Activated gamma-delta T cell treated with anti-CD3 and anti-CD28 coated beads, Interleukin-2, amount 50 U/mL, for 16 hours (primary cell): ENCODE measurements at places on chromosomes 2 and 18.

DNA sequence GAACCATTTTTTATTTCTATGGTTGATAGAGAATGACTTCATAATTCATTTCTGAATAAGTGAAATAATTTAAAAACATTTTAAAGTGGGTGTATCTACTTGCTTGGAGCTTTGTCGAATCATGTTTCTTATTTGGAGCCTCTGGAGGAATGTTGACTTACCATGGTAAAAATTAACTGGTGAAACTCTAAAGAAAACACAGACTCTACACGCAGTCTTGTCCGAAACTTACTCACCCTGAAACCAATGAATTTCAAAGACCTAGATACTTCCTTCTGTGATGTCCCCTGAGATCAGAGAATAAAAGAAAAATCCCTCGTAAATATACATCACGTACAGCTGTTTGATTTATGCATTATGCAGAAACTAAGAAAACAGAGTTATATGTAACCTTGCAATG is 665.2 kb upstream of the NRXN1 start:
- DNase-seq: no peak

- DNase-seq: peak; percentile 1
Measured at GRCh38 chr2:55168221-55169154, 63.6 kb downstream of the CLHC1 start.

- no peak for DNase-seq
Measured at GRCh38 chr2:29742656-29743055, 178.7 kb downstream of the ALK start.

DNA sequence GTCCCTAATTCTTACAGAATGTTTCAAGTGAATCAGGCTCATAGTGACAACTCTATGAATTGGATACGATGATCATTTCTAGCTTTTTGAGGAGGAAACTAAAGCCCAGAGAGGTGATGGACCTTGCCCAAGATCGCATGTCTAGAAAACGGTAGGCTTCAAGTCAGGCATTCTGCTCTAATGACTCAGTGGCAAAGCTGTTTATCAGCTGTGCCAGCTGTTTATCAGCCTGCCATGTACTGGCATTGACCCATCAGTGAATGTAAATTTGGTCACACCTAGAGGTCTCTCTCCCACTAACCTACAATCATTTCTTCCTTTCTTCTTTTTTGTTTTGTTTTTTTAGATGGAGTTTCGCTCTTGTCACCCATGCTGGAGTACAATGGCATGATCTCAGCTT is 6.1 kb upstream of the DAW1 start:
- DNase-seq: no peak

GRCh38 chr2:70133491-70134322 is 46.4 kb downstream of the PCBP1 start:
- DNase-seq: peak; percentile 14

DNA sequence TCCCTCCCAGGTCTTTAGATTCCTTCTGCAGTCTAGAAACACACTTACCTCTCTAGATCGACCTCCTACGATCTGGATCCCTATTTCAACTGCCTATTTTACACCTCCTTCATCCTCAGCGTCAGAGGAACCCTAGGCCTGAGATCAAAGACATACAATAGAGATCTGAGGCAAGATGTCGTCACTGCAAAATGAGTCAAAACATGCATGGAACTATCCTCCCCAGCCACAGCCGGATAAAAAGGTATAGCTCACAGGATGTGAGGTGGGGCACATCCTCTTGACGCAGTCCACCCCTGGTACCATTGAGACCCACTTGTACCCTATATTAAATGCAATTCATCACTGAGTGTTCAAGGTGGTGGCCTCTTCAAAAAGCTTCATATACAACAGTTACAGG is 63.7 kb upstream of the DNAJC10 start:
- no peak for DNase-seq

GRCh38 chr2:73969356-73969755 is 15.4 kb upstream of the TET3 start:
- no peak for DNase-seq

DNA sequence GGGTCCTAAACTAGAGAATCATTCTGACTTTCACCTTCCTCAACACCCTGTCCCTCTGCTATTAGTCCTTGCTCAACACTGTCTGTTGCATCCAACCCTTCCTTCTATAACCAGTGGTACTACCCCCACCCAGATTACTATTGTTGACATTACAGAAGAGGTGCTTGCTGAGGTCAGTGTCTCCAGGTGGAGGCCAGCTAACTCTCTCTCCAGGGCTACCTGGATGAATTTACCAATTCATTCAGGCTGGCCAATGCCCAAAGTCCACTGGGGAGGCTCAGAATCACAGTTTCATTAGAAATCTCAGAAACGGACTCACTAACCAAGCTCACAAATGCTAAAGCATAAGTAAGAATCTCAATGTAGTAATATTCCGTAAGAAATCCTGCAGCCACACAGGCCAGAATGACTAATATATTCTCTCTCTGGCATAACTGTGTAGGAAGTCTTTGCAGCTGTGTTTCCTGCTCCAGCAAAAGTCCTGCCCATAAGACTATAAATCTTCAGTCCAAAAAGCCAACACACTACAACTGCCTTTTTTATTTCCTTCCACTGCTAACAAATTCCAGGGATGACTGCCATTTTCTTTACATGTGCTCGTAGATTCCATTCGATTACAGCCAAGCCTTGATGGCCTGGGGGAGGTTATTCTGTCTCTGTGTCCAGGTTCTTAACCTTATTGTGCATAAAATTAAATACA is 10.0 kb upstream of the TTR start:
- DNase-seq: no peak

DNA sequence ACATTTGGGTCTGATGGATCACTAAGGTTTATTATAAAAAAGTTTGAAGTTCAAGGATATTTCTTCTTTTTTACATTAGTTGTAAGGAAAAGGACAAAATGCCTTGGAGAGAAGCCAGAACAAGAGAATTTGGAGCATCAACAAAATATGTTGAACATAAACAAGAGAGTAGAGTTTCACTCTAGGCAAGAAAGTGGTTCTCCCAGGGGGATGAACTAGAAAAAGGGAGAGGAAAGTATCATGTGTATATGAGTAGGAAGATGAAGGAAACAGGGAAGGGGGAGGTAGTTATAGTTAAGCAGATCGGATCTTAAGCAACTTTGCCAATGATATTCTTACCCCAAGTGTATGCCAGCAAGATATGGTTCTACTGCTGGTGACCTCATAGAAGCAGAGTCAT is 63.8 kb upstream of the GALNT3 start:
- DNase-seq: no peak

DNA sequence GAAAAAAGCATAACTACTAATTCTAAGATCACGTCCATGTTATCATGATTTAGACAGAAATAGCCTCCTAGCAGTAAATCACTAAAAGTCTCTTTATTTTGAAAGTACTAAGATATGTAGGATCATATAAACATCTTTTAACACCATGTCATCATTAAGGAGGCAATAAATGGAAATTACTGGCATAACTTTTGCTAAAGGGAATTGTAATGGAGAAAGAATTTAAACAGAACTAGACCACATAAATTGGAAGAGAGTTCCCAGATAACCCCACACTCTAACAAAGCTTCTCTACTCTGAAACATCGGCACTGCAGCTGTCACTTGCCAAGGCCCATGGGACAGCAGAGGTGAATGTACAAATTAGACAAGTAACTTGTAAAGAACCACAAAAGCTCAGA is 29.5 kb downstream of the STK39 start:
- DNase-seq: no peak

- DNase-seq: no peak
Measured at GRCh38 chr2:196839574-196839973, 30.4 kb upstream of the C2orf66 start.

DNA sequence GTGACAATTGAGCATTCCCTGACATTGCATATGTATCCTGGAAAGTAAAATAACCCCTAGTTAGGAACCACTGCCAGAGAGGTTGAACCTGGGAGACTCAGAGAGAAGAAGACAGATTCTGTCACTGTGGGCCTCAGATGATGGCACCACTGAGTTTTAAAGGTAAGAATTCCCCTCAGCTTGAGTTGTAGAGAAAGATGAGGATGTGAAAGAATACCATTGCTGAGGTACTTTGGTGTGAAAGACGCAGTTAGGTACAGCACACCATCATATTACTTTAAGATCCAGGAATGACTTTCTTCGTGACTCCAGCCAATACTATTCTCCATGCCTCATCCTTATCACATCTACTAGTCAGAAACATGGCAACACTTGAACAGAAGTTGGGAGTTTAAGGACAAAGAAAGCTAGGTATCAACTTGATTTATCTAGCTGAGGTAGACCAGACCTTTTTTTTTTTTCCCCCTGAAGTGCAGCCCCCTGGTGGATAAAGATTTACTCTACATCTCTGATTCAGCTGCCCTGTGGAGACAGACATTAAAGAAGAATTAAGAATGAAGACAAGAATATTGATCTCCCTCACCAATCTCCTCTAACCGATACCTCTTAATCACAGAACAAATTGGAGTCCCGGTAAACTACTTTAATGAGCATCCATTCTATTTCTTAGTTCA is 630.5 kb upstream of the FANCL start:
- no peak for DNase-seq

DNA sequence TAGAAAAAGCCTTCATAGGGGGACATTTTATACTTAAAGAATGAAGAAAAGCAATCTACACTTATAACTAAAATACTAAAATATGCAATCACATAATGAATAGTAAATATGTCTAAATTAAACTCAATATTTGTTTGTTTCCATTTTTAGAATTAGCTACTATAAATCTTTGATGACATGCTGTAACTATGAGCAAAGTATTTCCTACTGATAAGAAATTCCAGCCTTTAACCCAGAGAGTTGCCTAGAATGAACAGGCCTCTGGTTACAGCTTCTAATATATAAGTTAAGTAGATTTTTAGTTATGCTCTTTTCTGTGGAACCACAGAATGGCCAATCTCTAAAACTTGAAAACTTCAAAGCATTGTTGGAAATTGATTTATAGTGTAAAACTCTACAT is 1465.6 kb upstream of the ZEB2 start:
- DNase-seq: no peak

- DNase-seq: no peak
Measured at GRCh38 chr2:74747411-74748080, 86.4 kb upstream of the HK2 start.

DNA sequence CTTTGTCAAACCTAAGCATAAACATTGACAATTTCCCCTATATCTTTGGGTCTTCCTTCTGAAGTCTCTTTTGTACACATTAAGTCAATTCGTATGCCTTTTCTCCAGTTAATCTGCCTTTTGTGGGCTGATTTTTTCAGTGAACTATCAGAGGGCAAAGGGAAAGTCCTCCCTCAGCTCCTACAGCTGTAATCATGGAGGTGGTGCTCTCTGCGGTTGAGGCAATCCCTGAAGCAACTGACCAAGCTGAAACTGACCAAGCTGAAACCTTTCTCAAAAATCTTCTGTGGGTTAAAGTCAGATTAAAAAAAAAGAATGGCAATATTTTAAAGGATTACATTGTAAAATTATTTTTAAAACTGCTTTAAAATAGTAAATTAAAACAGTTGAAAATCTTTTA is 105.8 kb upstream of the DNAJC10 start:
- DNase-seq: no peak

GRCh38 chr2:173513107-173513727 is 158.5 kb downstream of the CDCA7 start:
- no peak for DNase-seq

GRCh38 chr2:238487652-238488346 is 61.1 kb downstream of the ASB1 start:
- no peak for DNase-seq

DNA sequence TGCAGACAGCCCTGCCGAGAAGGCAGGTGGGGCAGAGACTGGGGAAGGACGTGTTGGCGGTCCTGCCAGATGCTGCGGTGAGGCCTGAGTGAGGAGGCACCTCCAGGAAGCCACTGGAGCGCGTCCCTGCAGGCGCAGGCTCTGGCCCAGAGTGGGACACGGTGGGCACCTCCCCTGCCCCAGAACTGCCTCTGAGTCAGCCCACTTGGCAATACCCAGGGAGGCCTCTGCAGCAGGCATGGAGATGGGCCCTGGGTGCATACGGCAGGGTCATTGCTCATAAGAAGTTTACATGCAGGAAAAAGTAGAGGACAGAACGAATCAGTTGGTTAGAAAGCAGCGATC is 195.9 kb downstream of the TFCP2L1 start:
- no peak for DNase-seq

DNA sequence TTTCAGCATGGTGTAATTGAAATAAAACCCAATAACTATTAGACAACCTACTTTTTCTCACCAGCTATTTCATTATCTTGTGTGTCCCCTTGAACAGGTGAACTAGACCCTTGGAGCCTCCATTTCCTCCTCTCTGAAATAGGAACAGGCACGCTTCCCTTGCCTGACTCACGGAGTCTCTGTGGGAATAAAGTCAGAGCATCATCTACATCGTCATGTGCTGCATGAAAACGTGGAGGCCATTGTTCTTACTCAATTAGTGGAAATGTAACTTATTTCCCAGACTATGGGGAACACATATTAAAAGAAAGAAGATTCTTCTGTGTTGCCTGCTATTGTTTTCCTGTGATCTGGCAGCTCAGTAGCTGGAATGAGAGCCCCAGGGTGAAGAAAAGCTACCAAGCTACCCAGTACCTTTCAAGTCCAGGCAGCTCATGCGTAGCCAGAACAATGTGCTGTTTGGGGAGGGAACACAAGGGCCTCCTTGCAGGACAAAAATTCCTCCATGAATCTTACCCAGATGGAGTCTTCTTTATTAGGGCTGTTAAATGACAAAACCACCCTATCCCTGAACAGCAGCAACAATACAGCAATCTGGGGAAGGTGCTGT is 59.8 kb downstream of the SOX11 start:
- DNase-seq: no peak

DNA sequence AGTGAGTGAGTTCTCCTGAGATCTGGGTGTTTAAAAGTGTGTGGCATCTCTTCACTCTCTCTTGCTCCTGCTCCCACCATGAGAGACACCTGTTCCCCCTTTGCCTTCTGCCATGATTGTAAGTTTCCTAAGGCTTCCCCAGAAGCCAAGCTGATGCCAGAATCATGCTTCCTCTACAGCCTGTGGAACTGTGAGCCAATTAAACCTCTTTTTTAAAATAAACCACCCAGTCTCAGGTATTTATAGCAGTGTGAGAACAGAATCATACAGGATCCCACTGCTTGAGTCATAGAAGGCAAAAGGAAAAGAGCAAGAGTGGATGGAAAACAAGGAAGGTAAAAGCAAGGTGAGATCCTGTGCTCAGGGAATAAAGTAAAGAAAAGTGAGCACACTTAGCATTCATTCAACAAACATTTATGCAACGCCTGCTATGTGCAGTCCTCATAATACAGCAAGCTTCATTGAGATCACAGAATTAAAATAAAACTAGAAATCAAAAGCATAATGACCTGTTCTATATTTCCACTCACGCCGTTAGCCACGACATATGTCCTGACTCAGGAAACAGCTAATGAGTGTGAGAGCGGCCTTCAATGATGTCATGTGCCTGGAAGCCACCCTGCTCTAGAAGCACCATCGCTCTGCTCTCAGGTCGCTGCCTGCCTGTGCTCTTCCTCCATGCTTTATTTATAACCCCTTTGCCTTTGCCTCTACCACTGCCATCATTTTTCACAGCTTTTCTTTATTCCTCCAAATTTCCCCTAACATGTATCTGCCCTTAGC is 11.3 kb upstream of the COPS8 start:
- DNase-seq: no peak

DNA sequence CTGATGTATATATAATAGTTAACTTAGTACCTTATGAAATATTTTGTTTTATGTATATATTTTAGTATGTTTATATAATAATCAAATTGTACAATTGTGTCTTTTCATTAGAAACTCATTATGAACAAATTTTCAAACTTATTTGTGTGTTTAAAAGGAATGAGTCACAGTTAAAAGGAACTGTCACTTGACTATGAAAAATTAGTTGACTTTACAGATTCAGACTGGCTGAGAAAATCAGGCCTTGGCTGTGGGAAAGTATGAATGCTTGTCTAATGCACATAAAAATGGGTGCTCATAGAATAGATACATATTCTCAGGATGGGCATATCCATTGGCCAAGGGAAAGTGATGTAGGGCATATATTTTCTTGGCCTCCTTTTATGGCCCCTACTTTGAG is 576.8 kb downstream of the SATB2 start:
- DNase-seq: no peak
